ENCODE measurements at places on chromosomes 2 and 18.

- no peak for DNase-seq
Observed at GRCh38 chr18:29034113-29034856, 857.4 kb upstream of the CDH2 start.

- no peak for DNase-seq
Observed at GRCh38 chr2:241924069-241924908, 54.8 kb downstream of the RTP5 start.

GRCh38 chr18:35817604-35818352, 154.7 kb upstream of the RMP24 start:
- DNase-seq = no peak

- DNase-seq = no peak
Observed at GRCh38 chr2:25088817-25089516, 47.1 kb downstream of the EFR3B start.

- DNase-seq = no peak
Observed at GRCh38 chr2:189657867-189658266, 3.4 kb upstream of the ASNSD1 start.

- DNase-seq = no peak
Observed at GRCh38 chr18:79919089-79919488, 32.4 kb downstream of the SLC66A2 start.

DNA sequence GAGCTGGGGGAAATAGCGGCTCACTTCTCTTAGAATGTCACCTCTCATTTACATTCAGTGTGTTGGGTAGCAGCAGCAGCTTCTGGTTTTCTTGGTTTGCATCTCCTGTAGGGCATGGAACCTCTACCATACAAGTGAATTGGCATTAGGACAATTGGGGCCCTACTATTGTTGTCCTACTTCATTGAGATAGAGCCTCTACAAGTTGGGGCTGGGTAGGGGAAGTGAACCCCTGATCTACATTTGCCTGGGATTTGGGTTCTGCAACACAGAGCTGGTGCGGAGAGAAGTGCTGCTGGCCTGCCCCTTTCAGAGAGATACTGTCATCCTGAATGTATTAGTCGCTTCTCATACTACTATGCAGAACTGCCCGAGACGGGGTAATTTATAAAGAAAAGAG, 391.6 kb upstream of the HS6ST1 start:
- no peak for DNase-seq

- no peak for DNase-seq
Observed at GRCh38 chr2:100121124-100121718, 21.2 kb downstream of the AFF3 start.

DNA sequence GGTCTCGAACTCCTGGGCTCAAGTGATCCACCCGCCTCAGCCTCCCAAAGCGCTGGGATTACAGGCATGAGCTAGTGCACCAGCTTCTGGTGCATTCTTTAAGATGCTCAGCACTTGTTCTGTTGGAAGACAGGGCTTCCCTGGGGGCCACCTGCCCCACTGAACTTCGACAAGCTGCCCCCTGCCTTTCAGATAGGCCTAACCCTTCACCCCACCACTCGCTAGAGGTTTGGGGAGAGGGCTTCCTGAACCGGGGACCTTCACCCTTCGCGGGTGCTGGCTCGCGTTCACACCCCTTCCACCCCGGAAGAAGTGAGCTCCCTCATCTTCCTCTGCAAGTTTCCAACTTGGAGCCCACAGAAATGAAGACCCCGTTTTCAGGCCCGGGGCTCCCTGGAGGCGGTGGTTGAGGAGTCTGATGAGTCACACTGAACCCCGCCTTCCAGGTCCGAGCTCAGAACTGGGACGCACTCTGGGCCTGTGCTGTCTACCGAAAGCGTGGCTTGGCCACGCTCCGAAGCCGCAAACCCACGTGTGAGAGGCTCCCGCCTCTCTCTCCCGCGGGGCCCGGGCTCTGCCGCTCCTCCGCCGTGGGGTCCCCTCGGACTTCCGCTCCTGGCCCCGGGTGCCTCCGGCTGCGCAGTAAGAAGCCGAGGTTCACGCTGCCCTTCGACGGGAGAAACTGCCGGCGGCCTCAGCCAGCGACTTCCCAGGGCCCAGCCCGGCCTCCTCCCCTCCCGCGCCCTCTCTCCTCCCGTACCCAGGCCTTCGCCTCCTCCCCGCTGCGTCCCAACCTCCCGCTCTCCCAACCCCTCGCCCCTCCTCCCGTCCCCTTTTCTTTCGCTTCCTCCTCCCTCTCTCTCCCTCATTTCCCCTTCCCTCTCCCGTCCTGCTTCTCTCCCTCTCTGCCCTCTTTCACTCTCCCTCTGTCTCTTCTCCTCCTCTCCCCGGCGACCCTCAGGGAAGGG, 47.5 kb upstream of the SP3 start:
- DNase-seq = no peak

- no peak for DNase-seq
Observed at GRCh38 chr18:6210349-6211173, 204.2 kb downstream of the L3MBTL4 start.

GRCh38 chr2:74525717-74526648, at the start of gene DQX1:
TSS of gene DQX1 (minus strand) at chr2:74526231. CDS start at chr2:74525729, 502 bp downstream.
- no peak for DNase-seq

GRCh38 chr18:33906046-33906445, 318.7 kb downstream of the NOL4 start:
- no peak for DNase-seq

- no peak for DNase-seq
Observed at GRCh38 chr18:65631766-65632165, 119.0 kb upstream of the CDH7 start.

DNA sequence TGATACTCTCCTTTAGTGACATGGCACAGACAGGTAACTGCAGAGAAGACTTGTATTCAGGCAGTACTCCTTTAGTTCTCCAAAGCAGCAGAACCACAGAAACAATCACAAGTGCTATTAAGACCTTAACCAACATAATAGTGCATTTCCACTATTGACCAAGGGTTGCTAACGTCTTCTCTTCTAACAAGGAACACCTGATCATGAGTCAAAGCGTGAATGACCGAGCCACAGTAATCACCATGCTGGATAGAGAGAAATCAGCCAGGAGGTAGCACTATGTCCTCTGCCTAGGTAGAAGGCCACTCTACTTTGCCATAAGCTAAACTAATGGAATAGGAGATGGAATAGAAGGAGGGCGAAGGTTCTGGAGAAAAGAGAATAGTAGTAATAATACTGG, 161.0 kb downstream of the ANKRD44 start:
- no peak for DNase-seq

- no peak for DNase-seq
Observed at GRCh38 chr18:13369756-13370510, 151.4 kb downstream of the LDLRAD4 start.

DNA sequence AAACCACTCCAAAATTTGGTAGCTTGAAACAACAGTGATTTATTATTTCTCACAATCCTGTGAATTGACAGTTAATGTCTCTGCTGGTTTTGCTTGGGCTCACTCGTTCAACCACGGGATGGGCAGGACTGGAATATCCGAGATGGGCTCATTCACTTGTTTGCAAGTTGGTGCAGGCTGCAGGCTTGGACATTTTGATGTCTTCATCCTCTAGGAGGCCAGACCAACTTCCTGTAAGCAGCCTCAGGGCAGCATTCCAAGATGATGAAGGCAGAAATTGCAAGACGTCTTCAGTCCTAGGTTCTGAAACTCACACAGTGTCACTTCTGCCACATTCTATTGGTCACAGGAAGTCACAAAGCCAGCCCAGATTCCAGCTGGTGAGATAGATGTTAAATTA, 47.1 kb downstream of the GPR39 start:
- DNase-seq = no peak

- DNase-seq = no peak
Observed at GRCh38 chr2:41598161-41598894, 449.5 kb upstream of the PKDCC start.

DNA sequence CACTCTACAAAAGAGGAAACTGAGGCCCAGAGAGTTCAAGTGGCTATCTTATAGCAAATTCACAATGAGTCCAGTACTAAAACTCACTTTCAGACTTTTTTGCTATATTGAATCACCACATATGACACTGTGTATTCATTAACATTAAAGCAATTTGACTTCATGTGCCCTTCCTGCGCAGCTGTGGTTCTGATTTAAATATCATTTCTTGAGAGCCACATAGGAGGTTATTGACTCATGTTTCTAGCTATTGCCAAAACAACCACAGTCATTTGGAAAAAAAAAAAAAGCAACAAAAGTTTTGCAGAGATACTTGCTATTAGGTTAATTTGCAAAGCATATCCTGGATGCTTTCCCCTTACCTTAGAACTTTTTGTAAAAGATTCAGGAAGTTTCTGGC, 341.2 kb downstream of the PIK3C3 start:
- no peak for DNase-seq

- DNase-seq = no peak
Observed at GRCh38 chr2:231383416-231384108, 11.9 kb upstream of the B3GNT7 start.

DNA sequence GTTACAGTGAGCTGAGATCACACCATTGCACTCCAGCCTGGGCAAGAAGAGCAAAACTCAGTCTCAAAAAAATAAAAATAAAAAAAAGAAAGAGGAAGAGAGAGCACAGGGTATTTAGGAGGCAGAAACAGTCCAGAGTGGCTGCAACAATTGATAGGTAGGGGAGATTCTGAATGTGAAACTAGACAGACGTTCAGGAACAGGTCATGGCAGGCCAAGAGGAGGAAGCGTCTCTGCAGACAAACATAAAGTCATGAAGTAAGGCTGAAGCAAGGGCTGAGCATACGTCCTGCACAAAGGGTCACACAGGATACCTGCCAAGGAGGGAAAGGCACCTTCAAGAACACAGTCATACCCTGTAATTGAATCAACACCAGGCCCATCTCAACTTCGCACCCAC, 64.1 kb upstream of the ZNF532 start:
- no peak for DNase-seq

DNA sequence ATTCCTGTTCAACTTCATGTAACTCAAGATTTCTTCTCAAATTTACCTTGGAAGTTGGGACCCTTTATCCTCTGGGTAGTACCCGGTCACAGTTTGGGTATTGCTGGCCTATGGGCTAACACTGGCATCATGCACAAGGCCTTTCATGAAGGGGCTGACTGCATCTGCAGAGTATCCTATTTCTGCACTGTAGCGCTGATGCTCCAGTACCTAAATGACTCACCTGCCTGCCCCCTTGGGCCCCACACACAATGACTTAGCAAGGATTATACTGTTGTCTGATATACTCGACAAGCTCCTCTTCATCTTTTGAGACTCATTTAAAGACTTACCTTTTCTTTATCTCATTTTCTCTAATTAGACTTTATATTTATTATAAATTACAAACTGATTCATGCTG, 39.9 kb downstream of the DNAH6 start:
- no peak for DNase-seq

DNA sequence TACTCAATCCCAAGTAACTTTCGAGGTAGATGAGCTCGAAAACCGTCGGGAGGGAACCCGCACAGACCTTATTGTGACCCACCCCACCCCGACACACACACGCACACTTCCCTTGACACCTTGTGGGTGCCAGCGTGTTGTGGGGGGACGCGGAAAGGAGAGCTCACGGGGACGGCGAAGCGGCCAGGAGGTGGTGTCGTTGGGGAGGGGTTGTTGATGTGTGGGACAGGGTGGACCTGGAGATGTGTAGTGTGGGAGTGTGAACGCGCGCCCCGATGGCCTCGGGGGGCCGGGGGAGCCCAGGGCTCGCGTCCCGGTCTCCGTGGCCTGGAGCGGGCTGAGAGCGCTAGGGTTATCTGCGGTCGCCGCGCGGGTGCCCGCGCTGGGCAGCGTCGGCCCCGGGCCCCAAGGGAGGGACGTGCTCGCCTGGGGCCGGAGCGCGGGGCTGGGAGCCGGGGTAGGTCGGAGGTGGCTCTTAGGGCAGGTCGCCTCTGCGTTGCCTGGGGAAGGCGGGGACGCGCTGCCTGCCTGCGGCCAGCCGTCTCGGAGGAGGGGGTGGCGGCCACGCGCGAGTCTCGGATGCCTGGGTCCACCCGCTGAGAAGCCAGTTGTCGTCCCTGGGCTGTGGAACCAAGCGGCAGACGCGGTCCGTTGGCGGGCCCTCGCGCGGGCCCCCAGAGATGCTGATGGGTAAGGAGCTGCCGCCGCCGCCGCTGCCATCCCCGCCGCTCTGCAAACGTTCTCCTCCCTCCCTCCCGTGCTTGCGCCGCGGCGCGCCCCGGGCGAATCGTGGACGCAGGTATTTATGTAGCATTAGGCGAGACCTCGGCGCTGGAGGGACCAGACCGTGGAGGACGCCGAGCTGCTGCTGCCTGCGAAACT, 1.6 kb downstream of the KLHL29 start:
- DNase-seq = no peak

GRCh38 chr2:97911922-97912575, 83.7 kb downstream of the TMEM131 start:
- DNase-seq = no peak

DNA sequence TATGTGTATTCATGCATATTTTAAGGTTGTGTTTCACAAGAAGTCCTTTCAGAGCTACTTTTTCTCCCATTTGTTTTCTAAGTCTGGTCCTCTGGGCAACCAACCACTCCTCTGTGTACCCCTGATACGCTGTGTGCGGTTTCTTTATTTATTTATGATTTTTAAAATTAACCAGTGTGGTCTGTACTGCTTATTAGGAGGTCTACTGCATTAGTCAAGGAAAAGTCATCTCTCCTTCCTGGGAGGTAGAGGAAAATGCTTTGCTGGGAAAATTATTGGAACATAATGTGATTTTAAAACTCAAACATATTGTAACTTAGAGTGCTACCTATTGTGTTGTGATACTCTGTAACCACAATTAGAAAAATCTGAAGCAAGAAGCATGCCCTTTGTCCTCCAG, 1404.3 kb downstream of the SUCLG1 start:
- no peak for DNase-seq

DNA sequence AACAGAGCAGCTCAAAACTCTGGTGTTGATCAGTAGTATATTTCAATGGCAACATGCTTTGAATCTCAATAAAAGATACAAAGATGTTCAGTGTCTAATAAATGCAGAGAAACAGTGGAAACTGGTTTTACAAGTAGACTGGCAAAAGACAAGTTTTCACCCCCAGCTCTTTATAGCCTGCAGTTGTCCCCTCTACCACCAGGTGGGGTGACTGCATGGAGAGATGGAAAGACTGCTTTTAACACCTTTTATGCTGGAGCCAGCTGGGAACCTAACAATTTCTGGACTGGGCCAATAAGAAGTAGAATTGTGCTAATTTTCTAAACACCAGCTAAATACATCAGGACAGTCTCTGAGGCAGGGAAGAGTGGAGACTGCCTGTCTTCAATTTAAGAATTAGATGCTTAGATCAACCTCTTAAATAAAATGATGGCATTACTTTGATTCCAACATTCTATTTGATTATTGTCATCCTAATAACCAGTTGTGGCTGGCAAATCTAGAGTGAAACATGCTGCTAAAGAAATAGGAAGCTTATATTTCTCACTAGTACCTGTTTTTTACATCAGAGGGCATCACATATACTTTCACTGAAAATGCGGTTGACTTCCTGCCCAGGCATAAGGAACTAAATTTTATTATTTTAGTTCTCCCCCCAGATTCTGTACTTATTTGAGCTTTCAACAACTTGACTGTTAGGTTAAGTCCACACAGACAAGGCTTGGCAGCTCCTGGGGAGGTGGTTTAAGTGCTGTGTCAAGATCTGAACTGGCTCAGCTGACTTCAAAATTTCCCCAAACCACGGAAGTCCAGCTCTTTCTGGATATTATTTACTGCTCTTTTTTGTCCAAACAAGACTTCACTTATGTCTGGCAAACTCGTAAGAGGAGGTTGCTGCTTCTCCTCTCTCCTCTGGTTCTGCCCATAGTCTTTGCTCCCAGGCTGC, 140.5 kb downstream of the TPGS2 start:
- no peak for DNase-seq
